ENCODE measurements at places on chromosomes 16 and 17. TPM values are rescaled to one million over a fixed set of nuclear protein-coding genes. Genes with fewer than 3 reads are reported as not detected.

DNA sequence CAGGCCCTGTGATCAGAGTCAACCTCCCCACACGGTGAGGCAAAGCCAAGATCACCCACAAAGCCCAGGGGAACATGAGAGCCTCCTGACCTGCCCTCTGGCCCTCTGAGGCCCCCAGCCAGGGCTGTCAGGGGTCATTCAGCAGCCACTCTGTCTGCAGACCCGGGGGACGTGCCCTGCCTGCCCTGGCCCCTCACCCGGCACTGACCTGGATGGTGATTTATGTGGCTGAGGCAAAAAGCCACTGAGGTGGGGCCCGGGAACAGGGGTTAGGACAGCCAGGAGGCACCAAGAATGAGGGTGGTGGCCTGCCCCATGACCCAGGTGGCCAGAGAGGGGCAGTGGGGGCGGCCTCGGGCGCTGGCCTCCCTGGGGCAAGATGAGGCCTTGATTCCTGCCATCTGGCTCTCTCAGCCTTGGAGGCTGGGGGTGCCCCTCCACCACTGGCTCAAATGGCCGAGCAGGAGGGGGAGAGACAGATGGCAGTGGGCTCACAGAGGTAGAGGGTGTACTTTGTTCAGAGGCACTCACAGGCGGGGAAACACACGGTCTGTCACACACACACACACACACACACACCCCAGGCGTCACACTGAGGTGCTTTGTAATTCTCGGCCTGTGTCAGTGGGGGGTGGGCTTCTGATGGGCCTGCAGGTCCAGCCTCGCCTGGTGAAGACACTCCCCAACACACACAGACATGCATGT, 174.0 kb upstream of the GSE1 start:
- no peak for DNase-seq

- DNase-seq: peak; percentile 65
Measured at GRCh38 chr16:17173281-17173680, 297.5 kb downstream of the XYLT1 start.

- DNase-seq: no peak
Measured at GRCh38 chr16:58615280-58615679, 14.3 kb downstream of the CNOT1 start.

- DNase-seq: no peak
Measured at GRCh38 chr17:83137523-83137922, 58.1 kb downstream of the METRNL start.

DNA sequence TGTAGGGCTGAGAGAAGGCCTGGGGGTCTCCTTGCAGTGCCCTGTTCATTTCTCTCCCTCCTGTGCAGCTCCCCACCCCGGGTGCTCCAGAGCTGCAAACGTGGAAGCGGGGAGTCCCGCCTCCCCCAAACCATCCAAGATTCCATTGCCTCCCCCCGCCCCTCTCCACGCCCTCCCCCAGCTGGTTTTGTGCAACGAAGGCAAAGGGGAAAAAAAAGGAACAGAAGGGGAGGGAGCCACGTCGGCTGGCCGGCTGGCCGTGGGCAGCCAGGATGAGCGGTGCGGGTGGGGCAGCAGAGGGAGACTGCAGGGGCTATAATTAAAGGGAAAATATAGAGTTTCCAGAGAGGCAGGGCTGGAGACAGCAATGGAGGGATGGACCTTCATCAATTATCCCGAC, 1.7 kb upstream of the COL1A1 start:
- no peak for DNase-seq

BCAR1 gene
- total RNA-seq: 0.19 TPM
